Neural crest cell (in vitro differentiated cells): ENCODE measurements at places on chromosomes 13 and 19. TPM values are rescaled to one million over a fixed set of nuclear protein-coding genes. Genes with fewer than 3 reads are reported as not detected.

DNA sequence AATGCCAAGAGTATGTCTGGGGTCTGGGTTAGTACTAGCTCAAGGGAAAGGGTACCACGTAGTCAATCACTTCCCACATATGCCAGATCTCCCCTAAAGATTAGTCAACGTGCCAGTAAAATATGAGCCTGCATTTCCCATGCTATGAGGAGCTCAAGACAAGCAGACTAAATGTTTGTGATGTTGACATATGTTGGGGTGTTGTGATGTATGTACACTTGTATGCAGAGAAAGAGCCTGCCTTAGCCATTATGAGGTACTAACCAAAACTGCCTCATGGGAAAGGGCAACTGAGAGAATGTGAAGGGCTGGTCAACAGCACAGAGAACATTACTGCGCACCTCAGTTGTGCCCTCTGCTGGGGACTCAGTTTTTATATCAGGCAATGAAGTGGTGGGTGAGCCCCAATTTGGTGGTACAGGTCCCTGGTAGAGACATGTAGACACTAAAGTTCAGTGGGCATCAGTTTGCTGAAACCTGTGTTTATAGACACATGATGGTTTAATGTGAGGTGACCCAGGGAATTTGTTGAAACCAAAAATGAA, 287.0 kb downstream of the DCT start:
- peak; percentile 15 for DNase-seq

Gene PRTN3
- total RNA-seq, result not detected in 2 replicates

Gene CDX2
- 1.3 and 2.4 TPM in 2 replicates for total RNA-seq

DNA sequence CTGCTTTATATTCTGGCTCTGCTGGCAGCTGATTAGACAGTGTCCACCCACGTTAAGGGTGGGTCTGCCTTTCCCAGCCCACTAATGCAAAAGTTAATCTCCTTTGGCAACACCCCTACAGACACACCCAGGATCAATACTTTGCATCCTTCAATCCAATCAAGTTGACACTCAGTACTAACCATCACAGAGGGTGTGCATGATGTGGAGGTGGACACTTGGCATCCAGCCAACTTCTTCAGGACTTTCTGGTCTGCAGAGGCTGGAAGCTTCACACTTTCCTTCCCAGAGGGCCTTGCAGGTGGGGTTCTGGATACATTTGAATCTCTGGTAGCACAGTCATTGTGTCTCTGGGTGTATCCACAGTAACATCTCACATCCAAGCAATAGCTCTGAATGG, 18.9 kb upstream of the IGFL1 start:
- no peak for DNase-seq

DNA sequence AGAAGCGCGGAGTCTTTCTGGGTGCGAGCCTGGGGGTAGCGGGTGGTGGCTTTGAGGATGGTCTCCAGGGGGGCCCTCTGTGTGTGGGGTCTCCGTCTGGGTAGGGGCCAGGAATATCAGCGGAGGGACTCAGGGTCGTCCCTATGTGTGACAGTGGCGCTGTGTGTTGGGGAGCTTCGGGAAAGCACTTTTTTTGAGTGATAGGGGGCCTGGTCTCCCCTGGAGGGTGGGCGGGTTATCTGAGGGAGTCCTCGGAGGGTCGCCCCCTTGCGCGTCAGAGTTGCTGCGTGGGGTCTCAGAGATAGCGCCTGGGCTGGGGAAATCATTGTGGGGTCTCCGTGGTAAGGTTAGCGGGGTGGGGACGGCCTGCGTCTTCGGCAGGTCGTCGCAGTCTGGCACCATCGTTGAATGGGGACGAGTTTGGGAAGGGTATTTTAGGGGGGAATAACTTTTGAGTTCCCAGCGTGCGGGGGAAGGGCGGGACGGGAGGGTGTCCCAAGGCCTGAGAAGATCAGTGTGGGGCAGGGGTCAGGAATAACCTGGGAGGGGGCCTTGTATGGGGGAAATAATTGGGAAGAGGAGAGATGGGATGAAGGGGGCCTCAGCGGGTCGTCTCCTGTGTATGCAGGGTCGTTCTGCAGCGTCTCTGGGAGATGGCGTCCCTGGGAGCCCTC, 857 bp downstream of the IER2 start:
- no peak for DNase-seq

- no peak for DNase-seq
Observed at GRCh38 chr19:29467824-29468401, 57.9 kb upstream of the VSTM2B start.

DNA sequence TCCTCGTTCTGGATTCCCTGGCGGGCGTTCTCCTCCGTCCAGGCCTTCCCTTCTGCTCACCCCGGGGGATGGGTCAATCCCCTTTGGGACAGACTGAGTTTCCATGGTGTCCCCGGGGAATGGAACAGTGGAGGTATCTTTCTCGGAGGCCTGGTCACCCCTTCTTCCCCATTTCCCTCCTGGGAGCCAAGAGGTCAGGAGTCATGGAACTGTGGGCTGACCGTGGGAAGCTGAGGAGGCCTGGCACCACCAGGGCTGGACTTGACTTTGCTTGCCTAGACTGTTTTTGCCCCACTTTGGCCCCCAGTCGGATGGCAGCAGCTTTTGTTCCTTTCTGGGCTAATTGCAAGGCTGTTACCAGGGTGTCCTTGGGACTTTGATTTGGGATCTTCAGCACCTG, 2.0 kb downstream of the NACC1 start:
- no peak for DNase-seq

- no peak for DNase-seq
Observed at GRCh38 chr19:12098040-12098439, 33.5 kb downstream of the ZNF844 start.

Gene IZUMO4
- total RNA-seq, result 5.5 and 5.6 TPM in 2 replicates

GRCh38 chr19:45113628-45114027, 20.6 kb downstream of the PPP1R37 start:
- no peak for DNase-seq

- peak; percentile 78 for DNase-seq
Observed at GRCh38 chr19:17289489-17289888, 7.8 kb downstream of the ANKLE1 start.

Gene PCDH20
- 0.16 and 0.18 TPM in 2 replicates for total RNA-seq

Gene GCDH
- total RNA-seq, result 46.7 and 48.3 TPM in 2 replicates

DNA sequence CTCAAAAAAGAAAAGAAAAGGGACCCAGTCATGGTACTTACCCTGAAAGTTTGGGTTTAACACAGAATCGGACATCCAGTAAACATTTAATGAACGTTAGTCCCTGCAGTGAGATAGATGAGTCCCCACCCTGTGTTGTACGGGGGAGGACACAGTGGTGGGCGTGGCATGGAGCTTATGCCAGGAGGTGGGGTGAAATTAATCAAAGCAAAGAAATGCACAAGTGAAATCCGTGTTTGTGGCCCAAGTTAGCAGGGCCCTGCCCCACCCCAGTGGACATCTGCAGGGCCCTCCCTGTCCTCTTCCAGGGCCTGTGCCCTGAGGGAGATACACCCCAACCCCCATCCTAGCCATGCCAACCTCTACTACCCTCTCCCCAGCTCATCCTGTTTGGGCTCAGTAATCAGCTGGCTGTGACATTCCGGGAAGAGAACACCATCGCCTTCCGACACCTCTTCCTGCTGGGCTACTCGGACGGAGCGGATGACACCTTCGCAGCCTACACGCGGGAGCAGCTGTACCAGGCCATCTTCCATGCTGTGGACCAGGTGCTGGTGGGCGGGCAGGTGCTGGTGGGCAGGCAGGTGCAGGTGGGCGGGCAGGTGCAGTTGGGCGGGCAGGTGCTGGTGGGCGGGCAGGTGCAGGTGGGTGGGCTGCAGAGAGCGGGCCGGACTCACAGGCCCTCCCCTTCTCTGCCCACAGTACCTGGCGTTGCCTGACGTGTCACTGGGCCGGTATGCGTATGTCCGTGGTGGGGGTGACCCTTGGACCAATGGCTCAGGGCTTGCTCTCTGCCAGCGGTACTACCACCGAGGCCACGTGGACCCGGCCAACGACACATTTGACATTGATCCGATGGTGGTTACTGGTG, 3.9 kb downstream of the MCOLN1 start:
- no peak for DNase-seq

DNA sequence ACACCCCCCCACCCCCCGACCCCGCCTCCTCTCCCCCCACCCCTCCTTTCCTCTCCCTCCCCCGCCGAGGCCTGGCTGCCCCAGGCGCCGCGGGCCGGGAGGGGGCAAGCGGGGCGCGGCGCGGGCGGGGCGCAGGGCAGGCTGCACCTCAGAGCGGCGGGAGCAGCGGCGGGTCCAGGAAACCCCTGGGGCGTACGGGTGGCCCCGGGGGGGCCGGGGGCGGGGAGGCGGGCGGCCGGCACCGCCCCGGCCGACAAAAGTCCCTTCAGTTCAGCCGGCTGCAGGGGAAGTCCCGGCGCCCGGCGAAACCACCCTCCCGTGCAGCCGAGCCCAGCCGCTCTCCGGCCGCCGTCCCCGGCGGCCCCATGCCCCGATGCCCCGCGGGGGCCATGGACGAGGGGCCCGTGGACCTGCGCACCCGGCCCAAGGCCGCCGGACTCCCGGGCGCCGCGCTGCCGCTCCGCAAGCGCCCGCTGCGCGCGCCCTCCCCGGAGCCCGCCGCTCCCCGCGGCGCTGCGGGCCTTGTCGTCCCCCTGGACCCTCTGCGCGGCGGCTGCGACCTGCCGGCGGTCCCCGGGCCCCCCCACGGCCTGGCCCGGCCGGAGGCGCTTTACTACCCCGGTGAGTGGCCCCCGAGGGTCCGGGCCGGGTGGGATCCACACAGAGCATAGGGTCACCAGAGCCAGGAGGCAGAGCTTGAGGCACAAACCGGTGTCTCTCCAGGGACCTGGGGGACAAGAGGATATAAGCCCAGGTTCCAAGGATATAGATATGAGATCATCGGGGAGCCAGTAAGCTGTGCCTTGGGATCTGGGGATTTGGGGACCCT, at the start of gene BCL3:
Gene BCL3 (plus strand): TSS at position 283 of the 829 bp plus-strand sequence. CDS start 83 bp downstream, at position 366.
- DNase-seq, result no peak

GRCh38 chr13:111121506-111121905, 6.4 kb downstream of the ARHGEF7 start:
- no peak for DNase-seq

DNA sequence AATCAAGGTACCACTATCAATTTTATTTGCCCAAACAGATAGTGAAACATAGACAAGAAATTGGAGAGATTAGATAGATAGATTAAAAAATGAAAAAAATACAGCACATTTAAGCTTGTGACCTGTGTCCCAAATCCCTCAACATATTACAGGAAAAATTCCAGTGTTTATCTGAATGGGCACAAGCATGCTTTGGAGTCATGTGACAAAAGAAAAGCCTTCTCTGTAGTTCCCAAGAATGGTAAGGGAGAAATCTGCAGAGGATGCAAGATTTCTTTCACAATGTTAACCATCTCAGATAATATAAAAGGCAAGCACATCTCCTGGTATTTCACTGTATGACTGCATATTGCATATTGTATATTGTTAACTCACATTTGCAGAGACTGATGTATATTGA, 168.0 kb downstream of the PCDH9 start:
- no peak for DNase-seq

GRCh38 chr13:37144661-37145060, 39.2 kb upstream of the CSNK1A1L start:
- DNase-seq, result no peak

DNA sequence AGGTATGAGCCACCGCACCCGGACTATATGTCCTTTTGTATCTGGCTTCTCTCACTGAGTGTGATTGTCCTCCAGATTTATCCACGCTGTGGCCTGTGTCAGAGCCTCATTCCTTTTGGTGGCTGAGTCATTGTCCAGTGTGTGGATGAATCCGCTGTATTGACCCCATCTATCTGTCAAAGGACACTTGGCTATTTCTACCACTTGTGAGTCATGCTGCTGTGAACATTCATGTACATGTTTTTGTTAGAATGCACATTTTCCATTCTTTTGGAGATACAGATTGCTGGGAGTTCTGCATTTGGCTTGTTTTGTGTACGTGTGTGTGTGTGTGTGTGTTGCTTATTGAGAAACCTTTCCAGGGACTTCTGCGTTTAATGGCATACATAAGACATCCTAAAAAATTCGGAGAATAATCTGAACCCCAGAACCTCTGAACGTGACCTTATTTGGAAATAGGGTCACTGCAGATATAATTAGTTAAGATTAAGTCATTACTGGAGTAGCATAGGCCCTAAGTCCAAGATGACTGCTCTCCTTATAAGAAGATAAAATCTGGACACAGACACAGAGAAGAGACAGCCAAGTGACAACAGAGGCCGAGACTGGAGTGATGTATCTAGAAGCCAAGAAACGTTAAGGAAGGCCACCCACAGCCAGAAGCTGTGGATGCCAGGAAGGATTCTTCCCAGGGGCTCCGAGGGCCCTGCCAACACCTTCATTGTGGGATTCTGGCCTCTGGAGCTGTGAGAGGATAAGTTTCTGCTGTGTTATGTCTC, 4.9 kb upstream of the GIPC3 start:
- no peak for DNase-seq

DNA sequence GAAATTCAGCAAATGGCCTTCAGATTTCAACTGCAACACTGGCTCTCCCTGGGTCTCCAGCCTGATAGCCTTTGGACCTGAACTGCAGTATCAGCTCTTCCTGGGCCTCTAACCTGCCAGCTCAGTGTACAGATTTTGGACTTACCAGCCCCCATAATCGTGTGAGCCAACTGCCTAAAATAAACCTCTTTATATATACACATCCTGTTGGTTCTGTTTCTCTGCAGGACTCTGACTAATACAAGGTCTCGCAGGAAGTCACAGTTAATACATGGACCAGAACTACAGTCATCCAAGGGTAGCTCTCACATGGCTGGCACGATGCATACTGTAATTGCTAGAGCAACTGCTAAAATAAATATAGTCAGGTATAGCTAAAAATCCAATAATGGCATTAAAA, 85.1 kb downstream of the KATNAL1 start:
- no peak for DNase-seq

DNA sequence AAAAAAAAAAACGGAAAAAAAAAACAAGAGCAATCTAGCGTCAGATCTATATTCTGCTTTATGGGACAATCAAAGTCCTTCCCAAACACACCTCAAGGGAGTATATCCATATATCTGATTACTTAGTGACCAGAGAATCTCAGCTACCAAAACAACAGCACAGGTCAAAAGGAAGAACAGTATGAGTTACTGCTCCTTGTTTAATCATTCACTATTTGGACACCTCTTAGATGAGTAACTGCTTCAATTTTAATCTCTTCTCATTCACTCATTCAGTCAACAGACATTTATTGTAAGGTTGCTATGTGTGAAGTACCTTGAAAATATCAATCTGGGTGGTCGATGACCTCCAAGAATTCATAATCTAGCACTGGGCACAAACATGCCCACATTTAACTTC, 193.2 kb downstream of the IRS2 start:
- DNase-seq, result no peak

Gene LTBP4
- total RNA-seq, result 125 TPM in 2 replicates

- DNase-seq, result no peak
Observed at GRCh38 chr13:75645141-75645540, 9.0 kb downstream of the LMO7 start.

Gene IL11
- 0.56 and 0.59 TPM in 2 replicates for total RNA-seq

DNA sequence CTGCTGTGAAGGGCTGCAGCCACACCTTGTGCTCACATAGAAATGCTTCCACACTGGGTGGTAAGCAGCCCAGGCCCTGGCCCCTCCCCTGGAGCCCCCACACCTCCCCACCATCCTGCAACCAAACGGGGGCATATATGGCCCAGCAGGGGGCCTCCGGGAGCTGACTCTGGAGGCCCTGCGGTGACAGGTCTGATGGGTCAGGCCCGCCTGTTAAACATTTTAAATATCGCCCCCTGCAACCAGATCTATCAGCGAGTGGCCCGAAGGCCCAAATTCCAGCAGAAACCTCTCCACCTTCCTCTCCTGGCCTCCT, 48.0 kb upstream of the KATNAL1 start:
- peak; percentile 14 for DNase-seq

- DNase-seq, result no peak
Observed at GRCh38 chr13:33575378-33575777, 242.6 kb upstream of the RFC3 start.

Gene OR7A5
- not detected in 2 replicates for total RNA-seq
